Stimulated activated naive CD4-positive, alpha-beta T cell (primary cell): ENCODE measurements at places on chromosomes 13 and 19.

DNA sequence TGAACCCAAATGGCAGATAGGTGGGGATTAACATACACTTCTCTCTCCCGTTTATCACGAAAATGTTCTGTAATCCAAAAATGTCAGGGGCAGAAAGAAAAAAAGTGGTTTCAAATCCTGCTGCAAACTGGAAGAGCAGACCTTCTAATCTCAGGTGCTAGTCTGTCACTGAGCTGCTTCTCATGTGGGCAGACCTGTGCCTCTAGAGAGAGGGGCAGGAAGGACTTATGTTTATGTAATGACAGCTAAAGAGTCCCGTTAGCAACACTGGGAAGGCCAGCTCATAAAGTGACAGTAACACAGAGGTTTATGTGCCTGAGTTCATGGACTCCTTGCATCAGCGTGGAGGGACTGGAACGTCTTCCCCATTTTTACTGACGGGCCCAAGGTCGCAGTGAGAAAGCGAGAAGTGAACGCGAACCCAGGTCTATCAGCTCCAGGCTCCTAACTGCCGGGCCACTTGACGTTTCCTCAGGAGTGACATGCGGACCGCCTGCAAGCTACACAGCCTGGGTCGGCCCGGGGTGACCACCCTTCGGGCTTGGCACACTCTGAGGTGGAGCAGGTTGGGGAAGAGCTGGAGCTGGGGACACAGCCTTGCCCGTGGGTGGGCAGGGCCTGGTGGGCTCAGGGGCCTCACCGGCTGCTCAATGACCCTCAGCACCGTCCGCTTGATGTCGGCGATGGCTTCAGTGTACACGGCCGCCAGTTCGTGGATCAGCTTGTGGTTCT lies 9.6 kb upstream of the RSPH6A start:
- no peak for DNase-seq

DNA sequence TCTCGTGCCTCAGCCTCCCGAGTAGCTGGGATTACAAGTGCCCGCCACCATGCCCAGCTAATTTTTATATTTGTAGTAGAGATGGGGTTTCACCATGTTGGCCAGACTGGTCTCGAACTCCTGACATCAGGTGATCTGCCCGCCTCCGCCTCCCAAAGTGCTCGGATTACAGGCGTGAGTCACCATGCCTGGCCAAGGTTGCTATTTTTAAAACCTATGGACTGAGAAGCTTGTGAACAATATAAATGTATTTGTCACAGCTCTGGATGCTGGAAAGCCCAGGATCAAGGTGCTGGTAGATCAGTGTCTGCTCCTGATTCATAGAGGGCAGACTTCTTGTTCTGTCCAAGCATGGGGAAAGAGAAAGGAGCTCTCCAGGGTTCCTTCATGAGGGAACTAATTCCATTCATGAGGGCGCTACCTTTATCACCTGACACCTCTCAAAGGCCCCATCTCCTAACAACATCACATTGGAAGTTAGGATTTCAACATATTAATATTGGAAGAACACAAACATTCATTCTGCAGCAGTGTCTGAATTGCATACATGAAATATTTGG lies 16.1 kb downstream of the CARD8 start:
- no peak for DNase-seq

DNA sequence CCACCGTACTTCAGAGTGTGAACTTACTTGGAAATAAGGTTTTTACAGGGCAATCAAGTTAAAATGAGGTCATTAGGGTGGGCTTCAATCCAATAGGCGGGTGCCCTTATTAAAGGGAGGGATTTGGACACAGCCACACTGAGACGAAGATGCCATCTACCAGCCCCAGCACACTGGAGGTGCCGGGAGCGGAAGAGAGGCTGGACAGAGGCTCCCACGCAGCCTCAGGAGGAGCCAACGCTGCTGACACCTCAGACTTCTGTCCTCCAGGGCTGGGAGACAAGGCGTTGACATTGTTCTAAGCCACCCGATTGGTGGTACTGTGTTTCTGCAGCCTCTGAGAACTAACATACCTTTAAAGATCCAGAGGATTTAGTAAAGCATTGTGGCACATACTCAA lies 12.6 kb upstream of the RAB20 start:
- DNase-seq, result no peak

DNA sequence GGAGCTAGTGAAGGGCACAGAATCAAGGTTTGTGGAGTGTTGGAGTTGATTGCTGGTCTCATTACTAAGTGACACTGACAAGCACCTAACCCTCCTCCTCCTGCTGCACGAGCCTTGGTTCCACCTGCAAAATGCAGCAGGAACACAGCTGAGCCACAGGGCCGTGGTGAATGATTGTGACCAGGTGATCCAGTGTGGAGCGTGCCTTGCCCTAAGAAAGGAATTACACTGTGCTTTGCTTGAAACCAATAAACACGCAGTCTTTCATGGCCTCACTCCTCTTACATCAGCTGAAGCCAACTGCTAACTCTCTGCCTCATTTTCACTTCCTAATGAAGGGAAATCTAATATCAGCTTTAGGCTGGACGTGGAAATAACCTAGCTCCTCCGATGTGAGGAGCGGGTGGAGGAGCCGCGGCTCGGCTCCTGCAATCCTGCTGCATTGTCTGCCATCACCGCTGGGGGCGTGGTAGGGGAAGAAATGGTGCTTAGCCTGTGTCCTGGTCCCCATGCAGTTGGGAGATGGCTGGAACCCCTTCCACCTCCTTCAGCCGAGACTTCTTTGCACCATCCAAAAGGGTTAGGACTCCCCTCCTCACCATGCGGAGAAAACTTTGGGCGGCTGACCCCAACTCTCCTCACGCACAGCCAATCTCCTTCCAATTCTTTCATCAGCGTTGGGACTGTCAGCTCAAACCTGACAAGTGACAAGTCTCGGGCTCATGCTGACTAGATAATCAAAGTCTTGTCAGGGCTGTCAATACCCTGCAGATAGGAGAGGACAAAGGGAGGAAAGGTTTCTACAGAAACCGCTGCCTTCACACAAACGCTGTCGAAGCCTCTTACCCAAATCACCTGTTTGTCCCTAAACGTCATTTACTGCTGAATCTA lies 427.9 kb downstream of the ZNF536 start:
- DNase-seq, result no peak

DNA sequence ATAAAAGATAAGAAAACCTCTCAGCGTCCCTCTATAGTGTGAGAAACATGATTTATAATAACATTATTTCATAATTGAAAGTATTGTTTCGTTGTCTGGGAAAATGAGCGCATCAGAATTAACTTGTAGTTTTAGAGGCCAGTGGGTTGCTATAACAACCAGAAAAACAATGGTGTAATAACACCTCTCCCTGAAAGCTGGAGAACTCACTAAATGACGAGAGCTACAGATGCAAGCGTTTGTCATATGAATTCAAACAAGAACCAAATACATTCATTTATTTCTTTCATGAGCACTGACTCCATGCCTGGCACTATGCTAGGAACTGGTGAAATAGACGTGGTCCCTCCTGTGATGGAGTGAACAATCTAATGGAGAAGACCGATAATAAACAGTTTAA lies 16.3 kb downstream of the KBTBD7 start:
- DNase-seq, result no peak

DNA sequence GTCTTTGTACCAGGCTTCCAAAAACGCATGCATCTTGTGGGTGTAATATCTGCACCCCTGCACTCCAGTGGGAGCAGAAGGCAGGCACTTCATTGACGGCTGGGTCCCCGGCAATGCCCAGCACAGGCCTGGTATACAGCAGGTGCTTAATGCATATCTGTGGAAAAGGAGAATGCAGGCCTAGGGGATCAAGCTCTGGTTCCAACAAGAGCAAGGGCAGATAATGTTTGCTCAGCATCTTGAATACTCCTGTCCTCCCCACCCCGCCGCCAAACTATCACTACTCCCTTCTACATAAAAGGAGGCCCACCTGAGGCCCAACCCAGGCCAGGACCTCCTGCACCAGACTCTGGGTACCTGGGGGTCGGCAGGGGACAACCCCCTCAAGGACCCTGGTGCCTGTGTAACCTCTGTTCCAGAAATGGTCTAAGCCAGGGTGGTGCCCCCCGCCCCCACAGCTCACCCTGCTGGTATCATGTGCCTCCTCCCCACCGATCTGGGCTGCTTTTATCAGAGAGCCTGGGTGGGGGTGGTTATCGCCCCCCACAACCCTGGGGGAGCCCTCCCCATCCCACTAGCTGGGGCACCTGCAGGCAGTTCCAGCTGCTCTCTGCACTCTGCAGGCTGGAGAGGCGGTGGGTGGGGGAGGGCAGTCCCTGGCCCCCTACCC lies 4.8 kb downstream of the KLF16 start:
- no peak for DNase-seq

DNA sequence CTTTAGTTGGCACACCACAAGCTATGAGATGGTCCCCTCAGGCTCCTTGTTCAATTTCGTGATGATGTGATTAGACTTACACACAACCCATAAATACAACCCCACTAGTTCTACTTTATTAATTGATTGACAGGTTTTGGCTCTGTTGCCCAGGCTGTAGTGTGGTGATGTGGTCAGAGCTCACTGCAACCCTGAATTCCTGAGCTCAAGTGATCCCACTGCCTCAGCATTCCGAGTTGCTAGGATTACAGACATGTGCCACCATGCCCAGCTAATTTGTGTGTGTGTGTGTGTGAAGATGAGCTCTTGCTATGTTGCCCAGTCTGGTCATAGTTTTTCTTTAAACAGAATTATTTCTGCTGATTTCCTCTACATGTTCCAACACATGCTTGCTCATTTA lies 17.5 kb upstream of the HTR2A start:
- DNase-seq, result no peak

DNA sequence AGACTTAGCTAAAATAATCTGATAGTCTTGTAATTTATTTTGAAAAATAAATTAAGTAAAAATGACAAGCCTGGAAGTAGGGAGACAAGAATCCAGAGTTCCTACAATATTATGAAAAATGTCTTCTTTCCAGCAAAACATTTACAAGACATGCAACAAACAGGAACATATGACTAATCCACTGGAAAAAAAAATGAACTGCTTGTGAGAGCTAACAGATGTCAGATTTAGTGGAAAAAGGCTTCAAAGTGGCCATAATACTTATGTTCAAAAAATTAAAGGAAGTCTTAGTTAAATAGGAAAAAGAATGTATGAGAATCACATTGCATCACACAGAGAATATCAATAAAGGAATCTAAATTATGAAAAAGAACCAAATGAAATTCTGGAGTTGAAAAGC lies 2082.0 kb upstream of the PCDH20 start:
- DNase-seq, result no peak

DNA sequence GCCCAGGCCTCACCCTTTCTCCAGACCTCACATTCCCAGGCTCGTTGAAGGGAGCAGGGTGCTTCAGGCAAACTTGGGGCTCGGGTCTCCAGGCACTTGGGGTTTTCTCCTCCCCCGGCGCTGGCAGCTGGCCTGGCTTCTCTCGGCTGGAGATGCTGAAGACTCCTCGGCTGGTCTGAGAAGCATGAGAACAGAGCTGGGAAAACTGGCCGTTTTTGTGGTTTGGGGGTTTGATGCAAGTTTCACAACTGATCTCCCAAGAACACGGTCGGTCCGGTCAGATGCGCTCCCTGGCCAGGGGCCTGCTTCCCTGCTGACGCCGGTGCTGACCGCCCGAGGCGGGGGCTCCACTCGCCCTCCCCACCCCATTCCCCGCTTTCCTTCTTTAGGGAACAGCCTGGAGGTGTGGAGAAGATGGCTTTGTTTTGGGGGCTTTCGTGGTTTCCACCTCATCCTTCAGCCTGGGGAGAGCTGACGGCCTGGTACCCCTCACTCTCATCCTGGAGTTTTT lies 35.3 kb downstream of the CEBPA start:
- no peak for DNase-seq

GRCh38 chr19:5798244-5798643 lies 6.6 kb upstream of the NRTN start:
- DNase-seq, result no peak

DNA sequence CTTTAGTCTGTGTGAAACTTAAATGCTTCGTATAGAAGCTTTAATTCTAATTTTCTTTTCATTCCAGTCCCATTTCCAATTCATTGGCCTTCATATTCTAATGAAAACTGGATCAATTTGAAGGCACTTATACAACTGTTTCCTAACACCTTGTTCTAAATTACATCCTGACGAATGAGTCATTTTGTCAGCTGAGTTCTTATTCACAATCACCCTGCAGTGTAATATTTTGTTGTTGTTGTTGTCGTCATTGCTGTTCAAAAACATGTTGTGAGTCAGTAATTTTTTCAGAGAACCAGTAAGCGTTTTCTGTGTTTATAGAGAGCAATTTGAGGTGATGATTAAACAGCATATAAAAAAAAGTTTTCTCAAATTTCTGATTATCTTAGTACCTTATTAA lies 290.0 kb downstream of the PCDH9 start:
- no peak for DNase-seq

DNA sequence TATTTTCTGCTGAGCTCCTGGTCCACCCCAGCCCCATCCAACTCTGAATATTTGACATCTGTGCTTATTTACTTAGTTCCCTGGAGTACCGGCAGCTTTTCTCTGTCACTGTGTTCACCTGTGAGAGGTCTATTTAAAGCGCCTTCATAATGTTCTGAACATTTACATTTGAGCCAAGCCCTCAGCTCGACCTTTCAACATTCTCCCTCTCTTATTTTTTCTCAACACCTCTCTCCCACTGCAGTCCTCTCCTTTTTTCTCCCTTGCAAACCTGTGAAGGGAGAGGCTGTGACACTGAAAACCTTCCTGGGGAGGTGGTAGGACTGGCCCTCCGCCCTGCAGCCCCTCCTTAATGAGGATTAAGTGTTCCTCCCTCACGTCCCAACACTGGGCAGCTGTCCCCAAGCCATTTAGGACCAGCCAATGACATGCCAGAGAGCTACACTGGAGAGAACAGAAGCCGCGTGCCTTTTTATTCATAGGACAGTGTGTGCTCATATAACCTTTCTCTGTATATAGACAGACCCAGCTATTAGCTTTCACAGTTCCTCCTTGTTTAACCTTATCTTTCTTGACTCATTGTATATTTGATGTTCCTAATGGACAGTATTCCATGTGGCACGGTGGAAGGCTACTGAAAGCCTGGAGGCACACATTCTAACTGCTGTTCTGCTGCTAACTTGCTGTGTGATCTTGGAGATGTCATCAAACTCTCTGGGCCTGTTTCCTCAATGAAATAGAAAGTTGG lies 134.8 kb downstream of the NUFIP1 start:
- no peak for DNase-seq

DNA sequence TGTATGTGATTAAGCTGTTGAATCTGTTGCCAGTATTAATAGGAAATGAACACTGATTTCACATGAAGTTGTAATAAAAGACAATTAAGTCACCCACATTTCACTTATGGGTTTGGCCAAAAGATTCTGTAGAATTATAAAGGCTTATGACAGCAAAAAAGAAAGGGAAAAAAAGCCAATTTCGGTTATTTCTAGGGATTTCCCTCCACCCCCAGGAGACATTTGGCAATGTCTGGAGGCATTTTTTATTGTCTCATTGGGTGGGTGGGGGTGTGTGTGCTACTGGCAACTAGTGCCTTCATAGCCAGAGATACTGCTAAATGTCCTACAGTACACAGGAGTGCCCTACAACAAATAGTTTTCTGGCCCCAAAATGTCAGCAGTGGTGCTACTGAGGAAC lies 175.7 kb downstream of the LMO7 start:
- no peak for DNase-seq

GRCh38 chr19:35931874-35932202 lies 4.3 kb upstream of the LRFN3 start:
- DNase-seq, result no peak
